ENCODE measurements at places on chromosomes 5 and 9.

- no peak for DNase-seq
Observed at GRCh38 chr5:18097817-18098216, 463.6 kb downstream of the TAF11L14 start.

DNA sequence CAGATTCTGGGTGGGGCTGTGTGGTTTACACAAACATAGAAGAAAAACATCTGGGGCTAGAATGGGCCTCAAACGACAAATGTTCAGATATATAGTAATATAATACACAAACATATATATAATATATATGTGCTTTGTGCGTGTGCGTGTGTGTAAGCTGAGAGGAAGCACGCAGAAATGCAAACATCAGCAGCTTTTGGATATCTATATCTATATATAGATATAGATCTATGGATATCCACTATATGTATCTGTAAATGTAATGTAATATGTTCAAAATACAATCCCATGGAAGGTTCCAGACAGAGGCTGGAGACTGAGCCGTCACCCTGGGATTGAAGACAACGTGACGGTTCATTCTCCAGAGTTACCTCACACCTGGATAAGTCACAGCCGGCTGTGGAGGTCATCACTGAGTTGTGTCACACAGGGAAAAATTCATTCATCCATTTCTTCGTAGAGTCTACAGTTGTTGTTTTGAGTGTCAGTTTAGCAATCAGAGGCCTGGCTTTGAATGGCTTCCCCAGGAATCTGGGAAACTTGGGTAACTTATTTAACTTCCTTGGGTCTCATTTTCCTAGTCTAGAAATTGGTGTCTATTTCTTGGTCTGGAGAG, 123.0 kb upstream of the CPEB4 start:
- no peak for DNase-seq

DNA sequence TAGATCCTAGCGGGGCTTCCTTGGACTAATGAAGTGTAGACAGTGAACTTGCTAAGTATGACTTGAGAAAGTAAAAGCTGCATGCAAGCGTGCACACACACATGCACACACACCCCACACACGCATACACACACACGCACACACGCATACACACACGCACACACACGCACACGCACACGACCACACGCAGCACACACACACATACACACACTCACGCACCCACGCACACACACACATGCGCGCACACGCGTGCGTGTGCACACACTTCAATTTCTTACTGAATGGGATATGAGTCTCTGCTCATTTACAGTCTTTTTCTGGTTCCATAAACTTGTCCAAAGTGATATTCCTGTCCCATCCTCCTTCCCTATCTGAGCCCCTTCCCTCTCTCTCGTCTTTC, 41.2 kb downstream of the MSX2 start:
- no peak for DNase-seq

DNA sequence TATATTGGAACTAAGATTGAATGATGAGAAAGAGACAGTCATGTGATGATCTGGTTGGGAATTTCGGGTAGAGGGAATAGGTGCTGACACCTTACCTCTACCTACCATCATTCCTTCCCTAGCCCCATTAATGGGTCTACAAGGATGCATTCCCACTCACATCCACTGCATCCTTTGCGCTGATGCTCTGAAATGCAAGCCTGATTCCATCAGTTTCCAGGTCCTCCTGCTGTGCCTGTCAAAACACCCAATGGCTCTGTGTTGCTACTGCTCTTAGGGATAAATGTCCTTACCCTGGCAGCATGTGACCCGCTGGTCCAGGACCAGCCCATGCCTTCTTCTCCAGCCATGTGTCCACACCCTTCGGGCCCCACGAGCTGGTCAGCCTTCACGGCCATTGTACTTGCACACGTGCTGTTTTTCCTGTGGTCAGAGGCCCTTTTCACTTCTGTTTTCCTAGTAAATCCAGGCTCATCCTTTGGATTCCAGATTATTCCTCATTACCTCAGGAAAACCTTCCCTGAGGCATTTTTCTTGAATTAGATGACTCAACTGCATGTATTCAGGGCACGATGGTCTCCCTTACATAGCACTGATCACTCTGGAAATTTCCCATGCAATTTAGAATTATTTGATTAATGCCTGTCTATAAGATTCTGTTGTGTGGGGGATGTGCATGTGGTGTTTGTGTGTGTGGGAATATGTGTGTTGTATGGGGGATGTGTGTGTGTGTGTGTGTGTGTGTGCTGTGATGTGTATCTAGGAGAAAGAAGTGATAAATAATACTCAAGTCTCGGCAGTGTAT, 185.0 kb downstream of the DIRAS2 start:
- DNase-seq = no peak

DNA sequence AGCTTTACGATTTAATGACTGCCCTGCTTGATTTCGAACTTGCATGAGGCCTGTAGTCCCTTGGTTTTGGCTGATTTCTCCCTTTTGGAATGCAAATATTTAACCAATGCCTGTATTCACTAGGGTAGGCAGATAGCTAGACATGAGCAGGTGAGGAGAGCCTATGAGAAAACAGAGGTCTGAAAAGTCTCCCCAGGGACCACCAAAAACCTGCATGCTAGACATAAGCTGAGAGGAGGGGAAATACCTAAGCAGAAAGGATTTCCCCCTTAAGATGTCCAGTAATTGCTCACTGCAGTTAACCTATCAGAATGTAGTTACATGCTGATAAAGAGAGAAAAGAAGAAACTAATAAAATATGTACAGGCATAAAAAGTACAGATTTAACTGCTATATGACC, 667.4 kb upstream of the SEMA6A start:
- DNase-seq = no peak

DNA sequence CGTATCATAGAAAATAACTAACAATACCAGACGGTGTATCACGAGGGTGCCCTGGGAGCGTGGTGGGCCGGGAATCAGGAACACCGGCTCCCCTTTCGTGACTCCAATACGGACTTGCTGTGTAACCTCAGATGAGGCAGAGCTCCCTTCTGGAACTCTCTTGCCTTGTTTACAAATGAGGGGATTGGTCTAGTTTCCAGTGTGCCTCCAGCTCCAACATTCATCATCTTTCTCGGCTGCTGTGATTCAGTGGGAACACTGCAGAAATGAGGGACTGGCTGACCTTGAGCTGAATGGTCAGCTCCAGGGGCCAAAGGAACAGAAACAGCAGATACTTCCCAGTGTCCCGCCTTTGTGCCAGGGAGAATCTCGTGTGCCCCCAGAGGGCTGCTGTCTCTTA, 22.6 kb upstream of the TGFBI start:
- DNase-seq = no peak

Measured in upper lobe of right lung (tissue), 1 donor.